ENCODE measurements at places on chromosomes 6 and 20. TPM values are rescaled to one million over a fixed set of nuclear protein-coding genes. Genes with fewer than 3 reads are reported as not detected.

DNA sequence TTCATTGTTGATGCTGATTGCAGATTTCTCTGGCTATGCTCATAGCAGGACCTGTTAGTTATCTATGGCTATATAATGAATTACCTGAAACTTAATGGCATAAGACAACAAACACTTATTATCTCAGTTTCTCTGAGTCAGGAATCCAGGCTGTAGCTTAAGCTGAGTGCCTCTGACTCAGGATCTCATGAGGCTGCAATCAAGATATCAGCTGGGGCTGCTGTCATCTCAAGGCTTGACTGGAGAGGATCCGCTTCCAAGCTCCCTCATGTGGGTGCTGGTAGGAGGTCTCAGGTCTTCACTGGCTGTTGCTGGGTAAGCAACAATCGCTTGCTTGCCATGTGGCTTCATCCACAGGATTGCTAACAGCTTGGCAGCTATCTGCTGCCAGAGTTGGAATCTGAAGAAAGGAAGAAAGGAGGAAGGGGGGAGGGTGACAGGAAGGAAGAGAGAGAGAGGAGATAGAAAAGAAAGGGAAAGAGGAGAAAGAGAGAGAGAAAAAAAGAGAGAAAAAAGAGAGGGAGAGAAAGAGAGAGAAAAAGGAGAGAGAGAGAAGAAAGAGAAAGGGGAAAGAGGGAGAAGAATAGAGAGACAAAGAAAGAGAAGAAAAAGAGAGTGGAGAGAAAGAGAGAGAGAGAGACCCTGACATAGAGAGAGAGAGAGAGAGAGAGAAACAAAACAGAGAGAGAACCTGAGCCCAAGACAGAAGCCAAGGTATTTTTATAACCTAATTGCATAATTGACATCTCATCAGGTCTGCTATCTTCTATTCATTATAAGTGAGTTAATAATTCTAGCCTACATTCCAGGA, 579.0 kb upstream of the BTBD3 start:
- no peak for DNase-seq

DNA sequence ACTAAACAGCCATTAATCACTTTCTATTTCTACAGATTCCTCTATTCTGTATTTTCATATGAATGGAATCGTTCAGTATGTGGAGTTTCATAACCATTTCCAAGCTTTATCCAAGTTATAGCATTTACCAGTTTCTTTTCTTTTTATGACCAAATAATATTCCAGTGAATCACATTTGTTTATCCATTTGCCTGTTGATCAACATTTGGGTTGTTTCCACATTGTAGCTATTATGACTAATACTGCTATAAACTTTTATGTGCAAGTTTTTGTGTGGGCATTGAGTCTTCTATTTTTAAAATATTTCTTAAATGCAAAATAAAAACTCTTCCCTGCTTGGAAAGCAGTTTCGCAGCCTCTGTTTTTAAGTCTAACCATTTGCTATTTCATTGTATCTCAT, 336.4 kb upstream of the OPRM1 start:
- DNase-seq = no peak

DNA sequence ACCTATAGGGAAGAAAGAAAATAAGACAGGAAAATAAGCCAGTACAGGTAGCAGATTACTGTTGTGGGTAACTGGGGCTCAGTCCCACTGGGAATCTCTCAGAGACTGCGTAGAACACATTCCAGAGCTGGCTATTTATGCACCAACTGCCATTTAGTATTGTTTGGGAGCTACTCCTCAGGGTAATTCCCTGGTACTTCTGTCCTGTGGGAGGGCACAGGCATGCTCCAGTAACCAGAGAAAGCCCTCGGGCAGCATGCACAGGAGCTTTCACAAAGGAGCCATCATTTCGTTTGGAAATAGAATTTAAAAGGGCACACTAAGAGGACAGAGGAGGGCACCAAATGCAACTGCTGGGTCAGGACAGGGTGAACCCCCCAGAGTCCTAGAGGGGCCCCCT, 148.0 kb upstream of the LRFN2 start:
- no peak for DNase-seq

DNA sequence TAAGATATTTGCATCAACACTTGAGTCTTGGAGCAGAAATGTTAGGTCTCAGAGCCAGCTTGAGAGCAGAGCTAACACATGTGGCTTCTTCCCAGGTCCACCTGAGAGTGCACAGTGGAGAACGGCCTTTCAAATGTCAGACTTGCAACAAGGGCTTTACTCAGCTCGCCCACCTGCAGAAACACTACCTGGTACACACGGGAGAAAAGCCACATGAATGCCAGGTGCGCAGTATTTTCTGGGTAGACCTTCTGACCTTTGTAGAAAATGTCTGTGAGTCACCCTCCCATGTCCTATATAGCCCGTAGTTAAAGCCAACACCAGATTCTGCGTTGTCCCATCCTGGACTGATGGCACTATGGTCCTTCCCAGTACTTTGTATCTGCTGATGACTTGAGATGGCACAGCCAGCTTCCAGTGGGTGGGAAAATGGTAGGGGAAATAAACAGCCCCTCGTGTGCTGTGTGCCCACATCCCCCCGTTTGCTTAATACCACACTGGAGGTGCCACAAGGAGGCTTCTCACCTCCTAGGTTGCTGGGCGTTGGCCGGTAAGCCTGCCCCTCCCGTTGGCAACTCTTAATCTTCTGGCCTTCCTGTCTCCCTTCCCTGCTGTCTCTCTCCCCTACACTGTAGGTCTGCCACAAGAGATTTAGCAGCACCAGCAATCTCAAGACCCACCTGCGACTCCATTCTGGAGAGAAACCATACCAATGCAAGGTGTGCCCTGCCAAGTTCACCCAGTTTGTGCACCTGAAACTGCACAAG, 20.3 kb downstream of the PRDM1 start:
- no peak for DNase-seq

DNA sequence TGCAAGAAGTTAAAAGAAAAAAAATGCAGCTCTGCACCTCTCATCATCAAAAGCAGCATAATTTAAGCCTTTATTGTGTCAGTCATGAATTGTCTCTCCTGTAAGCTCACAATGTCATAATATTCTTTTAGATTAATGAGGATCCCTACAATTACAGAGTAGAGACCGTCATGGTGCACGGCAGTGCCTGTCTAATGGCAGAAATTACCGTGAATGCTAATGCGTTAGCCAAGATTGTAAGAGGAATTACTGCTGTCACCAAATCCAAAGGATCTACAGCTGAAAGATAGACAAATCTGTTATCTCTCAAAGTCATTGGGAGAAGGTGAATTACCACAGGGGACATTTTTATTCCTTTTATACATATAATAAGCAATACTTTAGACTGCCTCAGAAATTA, 631.6 kb upstream of the NRSN1 start:
- no peak for DNase-seq

DNA sequence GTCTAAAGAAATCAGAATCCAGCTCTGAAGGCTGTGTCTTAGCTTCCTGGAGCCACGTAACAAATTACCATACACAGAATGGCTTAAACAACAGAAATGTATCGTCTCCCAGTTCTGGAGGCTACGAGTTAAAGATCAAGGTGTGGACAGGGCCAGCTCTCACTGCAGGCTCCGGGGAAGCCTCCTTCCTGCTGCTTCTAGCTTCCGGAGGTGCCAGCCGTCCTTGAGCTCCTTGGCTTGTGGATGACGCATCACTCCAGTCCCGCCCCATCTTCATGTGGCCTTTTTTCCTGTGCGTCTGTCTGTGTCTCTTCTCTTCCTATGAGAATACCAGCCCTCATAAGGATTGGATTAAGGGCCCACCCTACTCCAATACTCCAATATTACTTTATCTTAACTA, 319.1 kb upstream of the QKI start:
- DNase-seq = no peak

DNA sequence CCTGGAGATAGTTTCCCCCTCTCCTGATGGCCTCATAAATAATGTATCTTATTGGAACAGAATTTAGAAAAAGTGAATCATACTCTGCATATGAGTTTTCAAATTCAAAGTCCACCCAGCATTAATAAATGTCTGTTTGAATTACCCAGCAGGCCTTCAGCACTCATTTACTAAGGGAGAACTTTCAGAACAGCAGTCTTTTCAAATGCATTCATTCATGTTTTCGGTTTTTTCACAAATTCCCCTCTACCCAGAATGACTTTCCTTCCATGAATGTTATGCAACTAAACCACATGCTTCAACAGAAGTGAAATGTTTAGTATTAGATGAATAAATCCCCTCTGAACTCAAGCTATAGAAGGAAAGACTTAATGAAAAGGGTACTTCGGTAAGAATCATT, 92.4 kb downstream of the RTN4IP1 start:
- no peak for DNase-seq

DNA sequence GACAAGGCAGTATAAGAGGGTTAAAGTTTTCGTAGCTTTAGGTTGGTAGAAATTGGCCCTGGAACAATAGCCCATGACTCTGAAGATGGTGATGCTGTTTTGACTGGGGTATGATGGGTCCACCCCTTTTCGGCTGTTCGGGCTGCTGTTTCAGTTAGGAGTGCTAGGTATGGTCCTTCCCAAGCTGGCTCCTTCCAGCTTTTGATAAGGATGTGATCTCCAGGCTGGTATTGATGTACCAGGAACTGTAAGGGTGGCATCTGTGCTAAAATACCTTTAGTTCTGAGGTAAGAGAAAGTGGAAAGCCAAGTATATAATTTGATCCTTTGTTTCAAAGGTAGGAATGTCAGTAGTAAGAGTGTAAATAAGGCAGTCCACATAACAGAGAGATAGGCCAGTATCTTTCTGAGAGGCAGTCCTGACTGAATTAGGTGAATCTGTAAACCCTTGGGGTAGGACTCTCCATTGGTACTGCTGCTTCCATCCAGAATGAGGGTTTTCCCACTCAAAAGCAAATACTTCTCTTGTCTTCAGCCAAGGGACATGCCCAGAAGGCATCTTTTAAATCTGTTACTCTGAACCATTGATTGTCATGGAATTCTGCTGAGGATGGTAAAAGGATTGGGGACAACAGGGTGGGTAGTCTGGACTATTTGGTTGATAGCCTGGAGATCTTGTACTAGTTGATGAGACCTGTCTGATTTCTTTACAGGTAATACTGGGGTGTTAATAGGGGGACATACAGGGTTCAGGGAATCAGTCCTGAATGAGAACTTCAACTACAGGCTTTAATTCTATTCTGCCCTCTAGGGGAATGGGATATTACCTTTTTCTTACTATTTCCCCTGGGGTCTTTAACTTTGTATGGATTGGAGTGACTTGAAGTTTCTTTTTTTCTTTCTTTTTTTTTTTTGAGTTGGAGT, 6.1 kb upstream of the ZNFX1 start:
- DNase-seq = no peak

DNA sequence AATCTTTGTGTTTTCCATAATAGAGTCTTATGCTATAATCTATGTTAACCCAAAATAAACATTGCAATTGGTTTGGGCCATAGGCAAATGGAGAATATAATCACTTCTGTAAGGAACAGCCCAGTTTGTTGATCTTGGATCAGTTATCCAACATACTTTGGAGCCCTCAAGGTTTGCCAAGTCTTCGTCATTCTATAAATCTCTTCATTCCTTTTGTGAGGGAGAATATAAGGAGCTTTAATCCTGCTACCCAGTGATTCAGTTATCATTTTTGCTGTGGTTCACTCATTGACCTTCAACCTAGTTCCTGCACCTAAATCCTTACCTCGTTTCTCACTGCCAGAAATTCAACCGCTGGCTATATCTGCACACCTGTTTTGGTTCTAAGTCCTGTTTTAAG, 500.3 kb upstream of the PTCHD4 start:
- DNase-seq = no peak

DNA sequence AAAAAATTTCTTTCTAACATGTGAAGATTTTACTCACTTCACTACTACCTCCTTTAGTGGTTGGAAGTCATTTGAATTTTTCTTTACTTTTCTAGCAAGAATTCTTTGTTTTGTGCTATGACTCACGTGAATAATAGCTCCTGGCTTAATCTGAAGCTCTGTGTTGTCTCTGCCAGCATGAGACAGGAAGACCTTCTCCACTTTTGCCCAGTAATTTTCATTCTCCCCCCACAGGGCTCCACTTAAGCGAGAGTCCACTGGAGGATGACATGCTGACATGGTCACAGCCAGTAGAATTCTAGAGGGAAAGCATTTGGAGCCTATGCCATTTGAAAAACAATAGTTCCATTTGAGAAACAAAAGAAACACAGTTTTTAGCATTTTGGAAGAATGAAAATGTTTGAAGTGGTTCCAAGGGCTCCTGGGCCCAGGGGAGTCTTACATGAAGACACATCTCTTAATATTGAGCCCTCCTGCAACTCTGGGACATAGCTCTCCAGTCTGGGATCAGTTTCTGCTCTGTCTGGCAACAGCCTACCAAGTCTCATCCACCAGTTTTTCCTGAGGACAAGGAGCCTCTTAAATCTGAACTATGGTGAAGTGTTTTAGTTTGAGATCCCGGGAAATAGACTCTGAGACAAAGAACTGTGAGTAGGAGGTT, 231.4 kb downstream of the PAX1 start:
- no peak for DNase-seq

DNA sequence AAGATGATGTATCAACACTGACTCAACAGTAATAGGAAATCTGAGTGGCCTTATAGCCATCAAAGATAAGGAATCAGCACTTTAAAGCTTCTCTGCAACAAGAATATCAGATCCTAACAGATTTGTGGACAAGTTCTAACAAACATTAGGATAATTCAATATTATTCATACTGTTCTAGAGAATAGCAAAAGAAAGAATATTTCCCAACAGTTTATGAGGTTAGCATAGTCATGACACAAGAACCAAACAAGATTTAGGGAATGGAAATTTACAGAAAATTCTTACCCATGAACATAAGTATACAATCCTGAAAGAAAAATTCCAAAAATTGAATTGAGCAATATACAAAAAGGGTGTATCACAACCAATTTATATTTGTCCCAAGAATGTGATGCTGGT, 64.3 kb upstream of the BTBD3 start:
- no peak for DNase-seq

GRCh38 chr20:5168651-5169396, 42.0 kb downstream of the CDS2 start:
- DNase-seq = no peak

DNA sequence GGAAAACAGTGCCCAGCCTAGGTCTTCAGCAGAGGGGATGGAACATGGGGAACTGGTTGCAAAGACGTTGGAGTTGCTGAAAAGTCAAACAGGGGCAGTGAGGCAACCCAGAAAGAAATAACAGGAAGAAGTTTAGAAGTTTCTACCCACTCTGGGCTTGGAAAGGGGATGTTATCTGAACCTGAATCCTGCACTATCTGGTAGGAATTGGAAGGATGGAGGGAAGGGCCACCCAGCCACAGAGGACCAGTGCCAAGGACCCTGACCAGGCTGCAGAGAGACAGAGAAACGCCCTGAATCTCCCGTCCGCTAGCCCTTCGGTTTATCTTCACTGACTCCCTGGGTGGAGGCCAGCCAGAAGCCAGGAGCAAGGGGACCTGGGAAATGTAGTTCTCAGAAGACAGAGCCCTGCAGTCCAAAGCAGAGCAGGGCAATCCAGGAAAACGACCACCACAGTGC, 217.3 kb upstream of the RREB1 start:
- no peak for DNase-seq

Gene DOK5
- 2.8 TPM for polyA plus RNA-seq

Gene XKR7
- 0.12 TPM for polyA plus RNA-seq

Gene SSTR4
- polyA plus RNA-seq = 0.36 TPM

Gene TPX2
- 35.2 TPM for polyA plus RNA-seq

Gene FOXS1
- polyA plus RNA-seq = 5.0 TPM

All from right lung (tissue), 10 donors.